NCI-H2081 (cell line): ENCODE measurements at places on chromosomes 4 and X.

- no peak for DNase-seq
Measured at GRCh38 chr4:109494563-109494962, 60.9 kb downstream of the SEC24B start.

GRCh38 chr4:185738820-185739219, 73.2 kb downstream of the SORBS2 start:
- no peak for DNase-seq

DNA sequence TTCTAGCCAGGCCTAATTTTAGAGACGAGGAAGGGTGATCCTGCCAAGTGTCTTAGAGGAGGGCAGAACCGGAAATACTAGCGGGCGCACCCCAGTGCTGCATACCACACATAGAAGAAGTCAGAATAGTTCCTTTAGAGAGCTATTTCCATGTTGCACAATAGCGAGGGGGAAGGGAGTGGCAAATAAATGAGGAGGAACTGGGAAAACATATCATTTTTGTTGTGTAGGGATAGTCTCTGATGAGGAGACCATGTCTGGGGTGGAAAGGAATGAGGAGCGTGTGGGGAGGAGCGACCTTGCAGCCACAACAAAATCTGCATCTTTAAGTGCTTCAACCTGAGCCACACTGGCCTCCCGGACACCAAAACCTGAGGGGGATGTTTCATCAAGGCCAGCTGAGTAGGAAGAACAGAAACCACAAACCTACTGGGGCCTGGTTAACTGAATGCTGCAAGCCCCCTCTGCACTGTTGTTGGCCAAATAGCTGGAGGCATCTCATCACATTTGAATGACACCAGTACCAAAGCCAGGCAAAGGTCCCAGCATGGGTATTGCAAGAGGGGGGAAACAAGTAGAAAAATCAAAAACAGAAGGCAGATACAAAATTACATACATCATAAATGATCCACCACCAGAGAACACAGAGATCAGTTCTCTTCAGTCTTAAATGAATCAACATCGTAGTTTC, 26.7 kb upstream of the C1QTNF7 start:
- DNase-seq: no peak

- DNase-seq: no peak
Measured at GRCh38 chr4:113355550-113356371, 306.3 kb downstream of the ANK2 start.

DNA sequence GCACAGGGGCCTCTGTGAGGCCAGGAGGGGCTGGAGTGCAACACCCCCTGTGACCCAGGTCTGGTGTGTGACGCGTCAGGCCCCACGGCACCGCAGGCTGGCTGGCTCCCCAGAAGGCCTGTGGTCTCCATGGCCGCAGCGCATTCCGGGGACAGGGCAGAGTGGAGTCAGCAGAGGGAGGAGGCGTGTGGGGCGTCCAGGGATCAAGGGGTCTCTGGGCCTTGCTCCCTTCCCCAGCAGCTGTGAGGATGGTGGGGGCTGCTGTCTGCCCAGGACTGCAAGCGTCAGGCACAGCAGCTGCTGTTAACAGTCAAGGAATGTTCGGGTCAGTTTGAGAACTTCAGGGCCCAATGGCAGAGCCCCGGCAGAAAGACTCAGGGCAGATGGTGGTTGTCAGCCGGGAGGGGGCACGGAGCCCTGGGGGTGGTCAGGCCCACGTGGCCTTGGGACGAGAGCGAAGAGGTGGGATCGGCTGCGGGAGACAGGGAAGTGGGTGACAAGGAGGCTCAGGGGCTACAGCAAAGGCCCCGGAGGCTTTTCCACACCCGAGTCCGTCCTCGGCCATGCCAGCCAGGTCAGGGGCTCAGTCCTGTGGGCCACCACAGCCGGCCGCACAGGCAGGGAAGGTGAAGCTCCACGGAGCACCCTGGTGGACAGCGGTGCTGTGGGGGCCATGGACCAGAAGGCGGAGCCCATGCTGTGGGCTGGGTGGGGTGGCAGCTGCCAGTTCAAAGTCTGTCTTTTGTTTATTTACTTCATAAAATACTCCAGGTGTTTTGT, 18.3 kb downstream of the PCGF3 start:
- no peak for DNase-seq

DNA sequence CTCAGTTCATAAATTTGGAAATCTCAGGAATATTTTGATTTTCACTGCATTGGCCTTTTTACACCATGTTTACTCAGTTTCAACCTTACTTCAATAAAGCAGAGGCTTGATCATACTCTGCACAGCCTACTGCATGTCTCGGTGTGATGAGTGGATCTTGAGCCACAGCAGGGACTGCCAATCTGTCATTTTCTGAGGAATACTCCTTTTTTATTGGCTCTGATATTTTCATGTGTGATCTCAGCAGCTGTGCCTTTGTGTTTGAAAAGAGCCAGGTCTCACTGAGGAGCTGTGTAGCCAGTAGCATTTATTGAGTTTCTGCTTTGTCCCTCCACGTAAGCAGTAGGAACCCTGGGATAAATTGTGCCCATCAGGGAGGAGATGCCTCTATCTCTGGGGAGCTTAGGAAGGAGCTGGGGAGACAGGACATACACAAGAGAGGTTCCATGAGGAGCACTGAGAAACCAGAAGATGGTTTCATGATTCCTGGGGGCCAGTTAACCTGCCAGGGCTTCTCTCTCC, 18.9 kb upstream of the TRIM2 start:
- DNase-seq: no peak

DNA sequence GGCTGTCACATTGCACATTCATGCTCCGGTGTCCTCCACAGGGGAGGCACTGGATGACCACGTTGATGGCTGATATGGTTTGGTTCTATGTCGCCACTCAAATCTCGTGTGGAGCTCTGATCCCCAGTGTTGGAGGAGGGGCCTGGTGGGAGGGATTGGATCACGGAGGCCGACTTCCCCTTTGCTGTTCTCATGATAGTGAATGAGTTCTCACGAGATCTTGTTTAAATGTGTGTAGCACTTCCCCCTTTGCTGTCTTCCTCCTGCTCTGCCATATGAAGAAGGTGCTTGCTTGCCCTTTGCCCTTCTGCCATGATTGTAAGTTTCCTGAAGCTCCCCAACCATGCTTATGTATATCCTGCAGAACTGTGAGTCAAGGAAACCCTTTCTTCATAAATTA, 22.3 kb upstream of the NAT8L start:
- no peak for DNase-seq

DNA sequence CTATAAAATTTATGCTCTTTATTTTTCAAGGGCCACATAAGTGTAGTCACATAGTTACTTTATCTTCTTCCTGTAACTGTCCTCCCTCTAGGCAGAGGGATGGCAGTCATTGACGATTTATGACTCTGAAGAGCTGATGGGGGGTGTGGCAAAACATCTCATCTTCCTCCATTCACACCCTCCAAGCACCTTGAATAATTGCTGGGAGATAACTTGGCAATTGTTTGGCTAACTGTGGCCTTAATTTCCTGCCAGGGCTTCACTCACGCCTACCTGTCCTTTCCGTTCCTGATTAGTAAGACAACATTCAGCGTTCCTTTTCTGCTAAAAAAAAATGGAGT, 329.2 kb downstream of the ARHGAP10 start:
- no peak for DNase-seq

- DNase-seq: no peak
Measured at GRCh38 chr4:104032896-104033295, 313.1 kb upstream of the TACR3 start.
